ENCODE measurements at places on chromosomes 16 and 17. TPM values are rescaled to one million over a fixed set of nuclear protein-coding genes. Genes with fewer than 3 reads are reported as not detected.

DNA sequence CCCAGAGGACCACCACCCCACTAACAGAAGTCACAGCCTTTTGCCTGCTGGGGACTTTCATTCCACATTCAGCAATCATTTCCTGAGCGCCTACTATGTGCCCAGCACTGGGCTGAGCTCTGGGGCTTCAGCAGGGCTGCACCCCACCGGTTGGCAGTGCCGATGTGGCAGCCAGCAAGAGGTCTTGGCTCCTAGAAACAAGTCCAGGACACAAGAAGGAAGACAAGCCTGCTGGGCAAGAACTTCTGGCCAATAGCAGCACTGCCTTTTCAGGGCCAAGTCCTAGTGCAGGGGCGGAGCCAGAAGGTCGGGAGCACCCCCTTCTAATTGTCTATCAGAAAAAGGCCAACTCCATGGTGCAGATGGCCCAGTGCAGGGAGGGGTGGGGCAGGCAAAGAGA lies 13.0 kb upstream of the HOXB9 start:
- DNase-seq, result no peak

KRTAP2-3 gene
- total RNA-seq, result not detected

PMFBP1 gene
- 0.96 TPM for total RNA-seq

SSTR5 gene
- total RNA-seq, result not detected
